Stimulated activated CD4-positive, alpha-beta T cell treated with anti-CD3 and anti-CD28 coated beads, Interleukin-15, amount 100 ng/mL, for 1 hour (primary cell): ENCODE measurements at places on chromosomes 2 and 18.

GRCh38 chr18:13587001-13587400, 139.4 kb downstream of the FAM210A start:
- no peak for DNase-seq

GRCh38 chr2:231568785-231569435, 23.8 kb upstream of the TEX44 start:
- DNase-seq, result no peak

DNA sequence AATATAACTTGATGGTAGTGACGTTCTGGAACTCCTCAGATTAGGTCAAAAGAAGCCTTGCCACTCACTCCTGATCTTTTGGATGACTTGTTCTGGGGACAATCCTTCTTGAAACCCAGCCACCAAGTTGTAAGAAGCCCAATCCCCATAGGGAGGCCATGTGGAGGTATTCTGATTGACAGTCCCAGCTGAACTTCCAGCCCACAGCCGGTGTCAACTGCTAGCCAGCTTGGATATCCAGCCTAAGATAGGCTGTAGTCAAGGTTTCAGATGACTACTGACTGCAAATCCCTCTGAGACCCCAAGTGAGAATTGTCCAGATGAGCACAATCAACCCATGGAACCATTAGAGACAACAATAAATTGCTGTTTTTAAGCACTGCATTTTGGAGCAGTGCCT, 31.4 kb downstream of the EIF2AK2 start:
- DNase-seq, result no peak

DNA sequence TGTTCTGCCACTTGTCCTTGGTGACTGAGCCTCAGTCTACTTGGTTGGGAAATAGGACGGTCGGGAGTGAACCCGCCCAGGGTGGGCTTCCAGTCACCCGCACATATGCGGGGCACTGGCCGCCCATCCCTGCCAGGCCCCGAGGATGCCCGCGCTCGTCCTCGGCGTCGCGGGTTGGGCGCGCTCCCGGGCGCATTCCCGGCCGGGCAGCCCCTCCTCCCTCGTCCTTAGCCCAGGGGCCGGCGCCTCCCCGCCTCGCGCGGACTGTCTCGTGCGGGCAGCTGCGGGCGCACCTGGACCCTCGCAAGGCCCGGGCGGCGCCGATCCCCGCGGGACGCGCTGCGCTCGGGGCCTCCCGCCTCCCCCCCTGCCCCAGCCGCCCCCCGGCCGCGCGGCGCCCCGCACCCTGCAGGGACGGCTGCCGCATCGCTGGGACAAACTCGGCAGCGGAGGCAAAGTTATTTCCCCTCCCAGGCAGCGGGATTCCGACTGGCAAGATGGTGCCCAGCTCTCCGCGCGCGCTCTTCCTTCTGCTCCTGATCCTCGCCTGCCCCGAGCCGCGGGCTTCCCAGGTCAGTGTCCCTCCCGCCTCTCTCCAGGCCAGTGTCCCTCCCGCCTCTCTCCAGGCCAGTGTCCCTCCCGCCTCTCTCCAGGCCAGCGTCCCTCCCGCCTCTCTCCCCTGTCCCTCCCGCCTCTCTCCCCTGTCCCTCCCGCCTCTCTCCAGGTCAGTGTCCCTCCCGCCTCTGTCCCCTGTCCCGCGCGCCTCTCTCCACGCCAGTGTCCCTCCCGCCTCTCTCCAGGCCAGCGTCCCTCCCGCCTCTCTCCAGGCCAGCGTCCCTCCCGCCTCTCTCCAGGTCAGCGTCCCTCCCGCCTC, at the start of gene FBLN7:
Gene FBLN7 (plus strand): TSS at position 227 of the 874 bp plus-strand sequence. CDS start 271 bp downstream, at position 498.
- DNase-seq, result no peak

DNA sequence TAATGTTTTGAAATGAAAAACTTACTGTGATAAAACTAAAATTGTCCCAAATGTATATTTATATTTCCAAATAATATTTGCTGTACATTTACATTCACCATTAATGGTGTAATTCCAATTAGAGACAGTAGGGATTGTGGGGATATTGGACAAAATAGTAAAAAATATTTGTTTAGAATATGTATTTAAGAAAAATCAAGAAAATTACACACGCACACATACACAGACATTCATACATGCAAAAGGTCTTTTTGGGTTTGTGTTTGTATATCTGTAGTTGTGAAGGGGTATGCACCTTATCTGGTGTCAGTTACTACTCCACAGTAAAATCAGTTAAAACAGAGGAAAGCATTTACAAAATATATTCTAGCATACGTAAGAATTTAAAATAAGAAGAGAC, 435.9 kb upstream of the ZNF804A start:
- no peak for DNase-seq
